ENCODE measurements at places on chromosomes 6 and 20. TPM values are rescaled to one million over a fixed set of nuclear protein-coding genes. Genes with fewer than 3 reads are reported as not detected.

GRCh38 chr6:80003826-80004172 lies 650 bp upstream of the TTK start:
- DNase-seq, result peak; percentile 75

GRCh38 chr20:33015114-33015484 lies 7.6 kb downstream of the BPIFB2 start:
- no peak for DNase-seq

DNA sequence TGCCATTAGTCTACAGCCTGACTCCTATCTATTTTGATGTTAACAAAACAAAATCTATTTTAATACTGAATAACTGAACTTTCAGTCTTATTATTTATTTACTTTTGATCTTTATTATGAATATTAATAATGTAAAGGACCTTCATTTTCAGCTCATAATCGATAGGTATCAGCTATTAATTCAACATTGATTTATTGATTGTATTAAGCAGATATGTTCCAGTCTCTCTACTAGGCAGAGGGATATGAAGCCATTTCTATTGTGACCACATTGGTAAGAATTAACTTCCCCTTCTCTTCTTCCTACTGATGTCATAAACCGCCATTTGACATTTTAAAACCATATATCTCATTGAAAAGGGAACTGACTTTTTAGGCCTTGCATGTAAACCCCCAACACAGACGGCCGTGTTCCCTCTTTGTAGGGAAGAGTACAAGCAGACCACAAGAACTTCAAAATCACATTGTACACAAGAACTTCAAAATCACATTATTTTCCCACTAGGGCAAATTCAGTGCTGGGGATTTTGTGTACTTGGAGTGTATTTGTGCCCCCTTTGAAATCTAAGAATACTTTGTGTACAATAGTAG lies 69.5 kb upstream of the FABP7 start:
- DNase-seq, result peak; percentile 55

DNA sequence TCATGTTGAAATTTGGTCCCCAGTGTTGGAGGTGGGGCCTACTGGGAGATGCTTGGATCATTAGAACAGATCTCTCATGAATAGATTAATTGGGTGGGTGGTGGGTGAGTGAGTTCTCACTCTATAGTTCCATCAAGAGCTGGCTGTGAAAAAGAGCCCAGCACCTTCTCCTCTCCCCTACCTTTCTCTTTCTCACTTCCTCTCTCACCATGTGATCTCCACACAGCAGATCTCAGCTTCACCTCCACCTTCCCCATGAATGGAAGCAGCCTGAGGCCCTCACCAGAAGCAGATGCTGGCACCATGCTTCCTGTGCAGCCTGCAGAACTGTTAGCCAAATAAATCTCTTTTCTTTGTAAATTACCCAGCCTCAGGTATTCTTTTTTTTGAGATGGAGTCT lies 12.9 kb upstream of the GMNN start:
- no peak for DNase-seq

Gene HTR1B
- 0.50 TPM for polyA plus RNA-seq

DNA sequence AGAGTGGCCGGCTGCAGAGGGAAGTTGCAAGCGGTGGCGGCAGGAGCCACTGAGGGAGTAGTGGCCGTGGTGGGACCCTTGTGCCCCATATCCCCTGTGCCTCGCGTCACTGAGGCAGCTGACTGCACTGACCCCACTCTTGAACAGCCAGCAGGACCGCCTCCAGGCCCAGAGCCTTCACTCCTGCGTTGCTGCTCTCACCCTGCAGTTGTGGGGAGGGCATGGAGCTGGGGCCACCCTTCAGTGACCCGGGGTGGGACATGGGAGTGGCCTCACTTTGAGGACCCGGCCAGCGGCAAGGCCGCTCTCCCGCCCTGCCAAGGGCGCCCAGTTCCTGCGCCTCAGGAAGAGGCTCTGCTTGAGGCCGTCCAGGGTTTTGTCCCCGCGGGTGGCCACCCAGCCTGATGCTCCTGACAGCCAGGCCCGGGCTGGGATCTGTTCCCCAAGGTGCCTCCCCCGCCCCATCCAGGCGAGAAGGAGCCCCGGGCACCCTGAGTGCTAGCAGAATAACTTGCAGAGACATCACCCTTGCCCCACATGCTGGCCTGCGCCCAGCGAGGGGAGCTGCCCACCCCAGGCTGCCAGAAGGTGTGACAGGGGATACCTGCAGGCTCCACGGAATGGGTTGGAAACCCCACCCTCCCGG lies 44.4 kb downstream of the HLA-DRA start:
- peak; percentile 72 for DNase-seq

- no peak for DNase-seq
Measured at GRCh38 chr6:142940487-142940886, 4.5 kb downstream of the HIVEP2 start.

Gene MDC1
- 34.5 TPM for polyA plus RNA-seq

- DNase-seq, result no peak
Measured at GRCh38 chr6:111845441-111845871, 27.8 kb downstream of the FYN start.

- no peak for DNase-seq
Measured at GRCh38 chr6:161417717-161418462, 144.0 kb upstream of the AGPAT4 start.

- no peak for DNase-seq
Measured at GRCh38 chr6:111381123-111381522, 101.9 kb downstream of the REV3L start.

DNA sequence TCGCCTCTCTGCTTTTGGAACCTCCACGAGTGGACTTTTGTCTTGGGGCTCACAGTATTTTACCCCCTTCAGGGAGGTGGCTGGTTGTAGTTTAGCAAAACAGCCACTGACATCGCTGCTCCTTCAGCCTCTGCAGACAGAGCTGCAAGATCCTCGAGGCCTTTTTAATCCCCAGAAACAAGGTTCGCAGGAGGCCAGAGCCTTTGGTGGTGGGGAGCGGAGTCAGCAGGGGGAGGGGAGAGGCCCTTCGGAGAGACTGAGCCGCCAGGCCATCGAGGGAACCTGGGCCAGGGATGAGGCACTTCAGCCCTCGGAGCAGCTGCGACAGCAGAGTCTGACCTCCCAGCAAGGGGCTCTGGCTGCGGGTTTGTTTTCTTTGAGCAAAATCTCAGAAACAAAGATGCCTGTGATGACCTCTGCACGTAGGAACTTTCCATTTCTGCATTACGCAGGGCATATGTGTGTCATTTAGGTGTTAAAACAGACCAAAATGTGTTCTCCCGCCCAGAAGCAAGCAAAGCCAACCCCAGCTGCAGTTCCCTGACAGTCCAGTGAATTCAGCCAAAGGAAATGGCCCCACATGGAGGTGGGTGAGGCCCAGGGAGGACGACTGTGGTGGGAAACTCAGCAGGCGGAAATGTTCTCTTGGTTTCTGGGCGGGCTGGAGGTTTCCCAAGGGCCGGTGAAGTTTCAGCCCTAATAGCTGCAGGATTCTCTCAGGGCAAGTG lies 171.2 kb upstream of the SULF2 start:
- DNase-seq, result no peak

DNA sequence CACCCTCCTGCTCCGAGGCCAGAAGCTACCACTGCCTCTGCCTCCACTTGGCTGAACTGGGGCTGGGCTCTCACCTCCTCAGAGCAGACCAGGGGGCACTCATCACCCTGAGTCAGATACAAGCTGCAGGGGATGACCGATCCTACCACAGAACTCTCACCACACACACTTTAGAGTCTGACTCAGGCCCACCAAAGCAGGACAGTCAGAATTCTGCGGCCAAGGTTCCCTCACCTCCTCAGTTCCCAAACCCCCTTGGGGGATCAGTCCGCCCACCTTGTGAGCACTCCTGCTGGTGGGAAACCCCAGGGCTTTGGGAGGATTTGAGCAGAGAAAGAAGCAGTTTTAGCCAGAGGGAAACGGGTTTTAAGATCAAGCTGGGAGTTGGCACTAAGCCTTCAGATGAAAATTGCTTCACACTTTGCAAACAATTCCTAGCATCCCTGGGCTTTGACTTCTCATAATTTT lies 587.8 kb upstream of the JAG1 start:
- DNase-seq, result no peak

DNA sequence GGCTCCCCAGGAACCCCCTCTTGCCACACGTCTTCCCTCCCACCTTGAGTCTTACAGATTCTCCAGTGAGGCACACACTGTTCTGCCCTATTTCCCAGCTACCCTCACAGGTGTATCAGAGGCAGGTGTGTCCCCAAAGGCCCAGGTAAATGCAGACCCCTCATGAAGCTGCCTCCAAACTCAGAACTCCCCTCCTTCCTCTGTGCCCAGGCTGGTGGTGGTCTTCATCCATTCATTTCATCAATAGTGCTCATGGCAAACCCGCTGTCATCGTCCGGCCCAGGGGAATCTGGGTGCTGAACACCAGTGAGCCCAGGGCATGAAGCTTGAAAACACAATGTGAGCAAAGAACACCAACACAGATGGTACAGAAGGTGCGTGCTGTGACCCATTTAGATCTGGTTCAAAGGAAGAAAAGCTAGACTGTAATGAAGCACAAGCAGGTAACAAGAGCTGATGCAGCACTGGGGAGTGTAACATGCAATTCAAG lies 213.1 kb downstream of the SYNDIG1 start:
- peak; percentile 33 for DNase-seq

DNA sequence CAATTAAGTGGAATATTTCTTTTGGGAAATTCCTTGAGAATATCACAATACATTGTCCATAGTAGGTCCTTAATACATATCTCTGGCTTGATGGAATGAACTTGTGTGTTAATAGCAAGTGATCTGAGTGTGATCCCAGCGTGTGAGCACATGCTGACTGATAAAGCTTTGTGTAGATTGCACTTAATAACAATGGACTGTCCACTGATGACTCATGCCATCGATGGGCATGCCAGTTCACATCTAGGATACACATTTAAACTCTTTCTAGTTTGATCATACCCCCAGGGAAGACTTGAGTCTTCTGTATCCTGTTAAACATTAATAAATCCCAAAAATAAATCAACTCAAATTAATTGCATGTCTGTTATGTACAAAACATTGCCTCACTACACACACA lies 454.3 kb upstream of the SPTLC3 start:
- no peak for DNase-seq

GRCh38 chr20:34449674-34450592 lies 66.3 kb upstream of the DYNLRB1 start:
- DNase-seq, result no peak

DNA sequence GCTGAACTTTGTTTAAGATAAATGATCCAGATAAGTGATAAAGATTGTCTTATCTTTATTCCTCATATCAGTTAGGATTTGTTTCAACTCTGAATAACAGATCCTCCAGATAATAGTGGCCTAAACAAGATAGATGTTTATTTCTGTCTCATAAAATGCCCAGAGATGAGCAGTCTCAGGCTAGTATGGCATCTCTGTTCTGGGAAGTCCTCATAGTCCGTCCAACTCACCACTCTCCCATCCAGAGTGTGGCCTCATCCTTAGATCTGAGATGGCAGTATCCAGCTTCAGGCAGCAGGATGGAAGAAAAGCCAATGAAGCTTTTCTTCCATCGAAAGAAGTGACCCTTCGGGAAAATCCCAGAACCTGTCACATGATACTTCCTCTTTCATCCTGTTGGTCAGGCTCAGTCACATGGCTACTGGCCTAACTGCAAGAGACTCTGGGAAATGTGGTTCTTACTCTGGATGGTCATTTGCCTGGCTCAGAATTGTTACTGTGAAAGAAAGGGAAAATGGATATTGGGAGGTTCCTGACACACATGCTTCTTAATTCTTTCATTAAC lies 29.4 kb upstream of the TAGAP start:
- no peak for DNase-seq

DNA sequence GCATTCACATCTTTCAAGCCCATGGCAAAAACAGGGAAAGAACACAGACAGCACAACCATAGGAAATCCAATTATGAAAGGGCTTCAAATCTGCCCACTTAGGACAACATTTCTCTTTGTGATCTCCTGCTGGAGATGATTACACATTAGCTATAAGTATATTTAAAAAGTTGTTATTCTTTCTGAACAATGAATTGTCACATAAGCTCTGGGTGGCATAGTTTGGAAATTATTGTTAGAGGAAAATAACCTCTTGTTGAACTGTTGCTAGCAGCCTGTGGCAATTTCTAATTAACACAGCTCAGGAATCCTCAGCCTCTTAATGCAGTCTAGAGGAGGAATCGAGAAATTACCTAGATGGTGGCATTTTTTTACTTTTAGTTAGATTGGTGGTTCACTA lies 54.9 kb downstream of the BCAS1 start:
- DNase-seq, result no peak

- DNase-seq, result peak; percentile 92
Measured at GRCh38 chr6:31652925-31653724, 664 bp upstream of the BAG6 start.
